ENCODE measurements at places on chromosomes 2 and 18.

- no peak for DNase-seq
Measured at GRCh38 chr18:28903306-28903705, 726.4 kb upstream of the CDH2 start.

GRCh38 chr2:79660557-79660956, 147.7 kb downstream of the CTNNA2 start:
- no peak for DNase-seq

GRCh38 chr18:60053747-60054304, 154.0 kb downstream of the PMAIP1 start:
- no peak for DNase-seq

- DNase-seq, result no peak
Measured at GRCh38 chr2:85628658-85629057, 12.7 kb downstream of the USP39 start.

DNA sequence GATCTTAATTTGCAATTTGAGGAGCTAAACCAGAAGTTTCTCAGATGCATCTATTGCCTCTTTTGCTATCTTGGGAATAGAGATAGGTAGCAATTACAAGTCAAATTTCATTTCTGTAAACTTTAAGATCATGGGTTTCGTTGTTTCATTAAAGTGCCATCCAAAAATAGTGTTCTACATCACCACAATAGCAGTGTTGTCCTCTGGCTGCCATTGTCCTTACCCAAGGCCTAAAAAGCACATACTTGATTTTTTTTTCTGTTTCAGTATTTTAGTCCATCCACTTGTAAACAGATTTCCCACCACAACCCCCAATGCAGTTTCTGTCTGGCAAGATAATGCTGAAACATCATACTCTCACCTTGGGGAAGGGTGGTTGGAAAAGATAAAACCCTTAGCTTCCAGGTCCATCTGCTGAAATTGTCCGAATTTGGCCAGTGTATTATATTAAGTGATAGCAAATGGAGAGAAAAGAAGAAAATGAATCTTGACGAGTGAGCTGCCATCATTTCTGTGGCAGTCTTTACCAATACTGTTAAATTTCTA, 136.2 kb downstream of the LCLAT1 start:
- DNase-seq, result no peak

DNA sequence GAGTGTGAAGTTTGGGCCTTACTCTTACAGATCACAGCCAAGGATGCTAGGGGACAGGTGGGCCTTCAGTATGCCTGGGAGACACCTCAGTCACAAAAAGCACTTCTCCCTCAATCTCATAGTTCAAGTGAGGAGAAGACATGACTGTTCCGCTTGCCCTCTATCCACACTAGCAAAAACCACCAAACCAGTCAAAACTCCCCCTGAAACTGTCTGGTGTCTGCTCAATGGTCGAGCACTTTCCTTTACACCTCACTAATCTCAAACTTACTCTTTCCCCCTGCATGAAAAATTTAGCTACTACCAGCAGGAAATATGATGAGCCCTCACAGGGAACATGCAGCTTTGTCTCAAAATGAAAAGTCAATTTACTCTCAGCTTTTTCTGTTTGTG, 232.2 kb downstream of the TRIB2 start:
- DNase-seq, result no peak

GRCh38 chr18:39938676-39939608, 2016.1 kb upstream of the PIK3C3 start:
- DNase-seq, result no peak

- no peak for DNase-seq
Measured at GRCh38 chr18:3117493-3118192, 102.1 kb downstream of the MYOM1 start.

- peak; percentile 80 for DNase-seq
Measured at GRCh38 chr2:25418944-25419677, 77.4 kb upstream of the DNMT3A start.

DNA sequence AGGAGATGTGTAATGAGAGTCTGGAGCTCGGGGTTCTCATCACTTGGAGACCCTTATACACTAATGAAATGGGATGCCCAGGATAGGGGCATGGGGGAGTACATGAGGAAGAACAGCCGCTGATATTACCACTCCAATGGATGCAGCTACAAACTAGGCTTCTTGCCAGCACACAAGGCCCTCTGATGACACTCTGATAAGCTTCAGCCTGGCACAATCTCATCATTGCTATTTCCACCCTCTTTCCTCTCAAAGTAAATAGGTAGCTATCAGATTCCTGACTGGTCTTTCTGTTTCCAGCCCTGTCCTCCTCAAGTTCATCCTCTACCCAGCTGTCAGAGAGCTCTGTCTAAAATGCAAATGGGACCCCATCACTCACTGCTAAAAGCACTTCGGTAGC, 103.0 kb downstream of the GPR39 start:
- no peak for DNase-seq

DNA sequence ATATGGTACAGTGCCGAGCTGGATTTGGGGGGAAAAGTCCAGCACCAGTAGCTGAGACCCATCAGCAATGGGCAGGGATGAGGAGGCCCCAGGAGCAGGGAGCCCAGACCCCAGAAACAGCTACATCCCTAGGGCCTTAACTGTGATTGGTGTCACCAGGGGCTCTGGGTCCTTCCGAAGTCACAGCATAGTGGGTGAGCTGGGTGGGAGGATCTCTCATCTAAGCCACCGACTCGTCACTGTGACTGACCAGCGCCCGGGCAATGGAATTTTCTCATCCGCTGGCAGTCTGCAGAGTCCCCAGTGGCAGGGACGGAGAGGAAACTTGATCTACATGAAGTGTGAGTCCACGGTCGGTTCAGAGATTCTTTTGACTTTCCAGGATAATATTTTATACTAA, 186.5 kb downstream of the SH3BP4 start:
- no peak for DNase-seq

- no peak for DNase-seq
Measured at GRCh38 chr2:105102963-105103421, 65.1 kb downstream of the MRPS9 start.

DNA sequence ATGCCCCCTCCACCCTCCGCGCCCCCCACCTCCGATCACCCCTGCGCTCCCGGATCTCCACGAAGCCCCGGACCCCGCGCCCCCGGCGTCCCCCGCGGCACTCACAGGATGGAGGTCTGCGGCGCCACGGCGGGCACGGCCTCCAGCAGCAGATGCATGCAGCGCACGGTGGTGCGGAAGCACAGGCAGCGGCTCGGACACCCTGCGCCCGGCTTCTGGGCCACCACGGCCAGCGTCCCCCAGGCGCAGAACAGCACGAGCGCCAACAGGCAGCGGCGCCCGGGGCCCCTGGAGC, 217 bp downstream of the PXDN start:
- DNase-seq, result no peak

DNA sequence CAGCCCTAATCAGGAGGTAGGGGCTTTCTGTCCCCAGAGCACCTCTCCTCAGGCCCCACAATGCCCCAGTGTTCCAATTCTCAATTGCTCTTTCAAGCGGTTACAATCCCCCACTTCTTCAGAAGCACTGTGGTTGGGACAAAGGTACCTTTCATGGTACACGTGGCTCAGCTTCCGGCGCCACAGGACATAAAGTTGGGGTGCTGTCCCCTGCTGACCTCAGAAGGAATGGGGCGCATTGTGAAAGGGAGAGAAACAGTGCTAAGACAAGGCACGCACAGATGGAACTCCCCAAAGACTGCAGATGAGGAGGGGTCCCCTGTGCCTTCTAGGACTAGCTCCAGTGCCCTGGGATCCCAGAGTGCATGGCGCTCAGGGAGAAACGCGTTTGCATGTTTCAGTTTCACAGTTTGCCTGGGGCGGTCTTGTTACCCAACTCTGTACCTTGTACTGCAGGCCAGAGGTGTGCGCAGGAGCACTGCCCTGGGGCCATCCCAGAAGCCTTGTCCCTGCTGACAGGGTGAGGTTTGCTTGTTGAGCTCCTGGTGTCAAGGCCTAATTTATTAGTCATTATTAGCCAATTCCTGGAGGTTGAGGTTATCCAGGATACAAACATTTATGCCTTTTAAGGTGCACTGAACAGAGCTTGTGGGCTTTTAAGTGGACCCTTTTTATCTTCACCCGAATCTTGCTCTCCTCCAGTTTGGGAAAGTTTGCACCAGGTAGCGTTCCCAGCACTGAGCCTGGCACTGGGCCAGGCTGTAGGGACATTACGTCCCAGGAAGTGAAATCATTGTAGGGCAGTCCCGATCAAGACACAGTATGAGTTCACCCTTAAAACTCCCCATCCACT, 7.6 kb downstream of the CNDP1 start:
- DNase-seq, result no peak

DNA sequence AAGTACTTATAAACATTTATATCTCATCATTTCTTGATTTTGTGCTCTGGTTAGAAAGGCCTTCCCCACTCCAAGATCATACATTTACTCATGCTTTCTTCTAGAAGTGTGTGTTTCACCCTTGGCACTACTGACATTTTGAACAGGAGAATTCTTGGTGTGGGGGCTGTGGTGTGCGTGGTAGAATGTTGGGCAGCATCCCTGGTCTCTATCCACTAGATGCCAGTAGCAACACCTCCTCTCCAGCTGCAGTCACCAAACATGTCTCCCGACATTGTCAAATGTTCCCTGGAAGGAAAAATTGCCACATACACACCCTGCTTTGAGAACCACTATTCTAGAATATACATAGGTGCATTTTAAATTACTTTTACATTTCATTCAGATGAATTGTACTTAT, 8.7 kb upstream of the TGIF1 start:
- DNase-seq, result no peak

GRCh38 chr2:179226961-179227259, 37.7 kb downstream of the SESTD1 start:
- DNase-seq, result no peak

- no peak for DNase-seq
Measured at GRCh38 chr2:54590216-54591120, 133.0 kb upstream of the EML6 start.

GRCh38 chr2:239268549-239268948, 132.3 kb downstream of the HDAC4 start:
- DNase-seq, result no peak

DNA sequence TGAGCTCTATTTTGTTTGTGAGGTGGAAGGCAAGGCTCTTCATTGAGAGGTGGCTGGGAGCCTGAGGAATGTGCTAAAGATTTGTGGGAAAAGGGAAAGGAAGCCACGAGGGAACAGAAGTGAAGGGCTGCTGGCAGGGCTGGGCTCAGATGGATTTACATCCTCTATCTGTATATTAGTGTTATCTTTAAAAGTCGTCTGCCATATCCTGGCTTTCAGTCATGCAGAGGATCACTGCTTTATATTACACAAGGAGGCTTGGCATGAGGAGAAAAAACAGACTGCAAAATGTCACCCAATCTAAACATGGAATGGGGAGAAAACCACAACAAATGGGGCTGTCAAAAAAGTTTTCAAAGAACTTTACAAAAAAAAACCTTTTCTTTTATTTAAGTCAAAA, 434.4 kb downstream of the HRH4 start:
- no peak for DNase-seq

GRCh38 chr18:41486575-41486974, 468.5 kb upstream of the PIK3C3 start:
- no peak for DNase-seq

DNA sequence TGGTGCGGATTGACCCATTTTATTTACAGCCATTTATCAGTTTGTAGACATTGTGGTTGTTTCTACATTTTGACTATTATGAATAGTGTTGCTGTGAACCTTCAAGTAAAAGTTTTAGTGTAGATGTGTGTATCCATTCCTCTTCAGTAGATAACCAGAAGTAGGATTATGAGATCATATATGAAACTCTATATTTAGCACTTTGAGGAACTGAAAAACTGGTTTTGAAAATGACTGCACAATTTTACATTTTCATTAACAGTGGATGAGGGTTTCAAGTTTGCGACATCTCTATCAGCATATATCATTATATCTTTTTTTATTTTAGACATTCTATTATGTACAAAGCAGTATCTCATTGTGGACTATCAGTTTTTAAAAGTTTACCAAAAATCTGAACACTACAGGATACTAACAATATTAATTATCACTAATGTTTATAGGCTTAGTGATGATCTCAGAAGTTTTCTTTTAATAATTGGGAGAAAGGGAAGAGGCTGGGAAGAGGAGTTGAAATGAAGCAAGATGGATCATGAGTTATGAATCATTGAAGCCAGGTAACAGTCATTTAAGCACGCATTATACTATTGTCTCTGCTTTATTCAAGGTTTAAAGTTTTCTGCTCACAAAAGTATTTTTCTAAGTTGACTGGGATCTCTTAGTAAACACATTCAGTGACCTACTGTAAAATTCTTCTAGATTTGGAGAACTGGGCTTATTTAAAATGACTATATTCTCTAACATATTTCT, 329.0 kb upstream of the LRATD1 start:
- peak; percentile 21 for DNase-seq

DNA sequence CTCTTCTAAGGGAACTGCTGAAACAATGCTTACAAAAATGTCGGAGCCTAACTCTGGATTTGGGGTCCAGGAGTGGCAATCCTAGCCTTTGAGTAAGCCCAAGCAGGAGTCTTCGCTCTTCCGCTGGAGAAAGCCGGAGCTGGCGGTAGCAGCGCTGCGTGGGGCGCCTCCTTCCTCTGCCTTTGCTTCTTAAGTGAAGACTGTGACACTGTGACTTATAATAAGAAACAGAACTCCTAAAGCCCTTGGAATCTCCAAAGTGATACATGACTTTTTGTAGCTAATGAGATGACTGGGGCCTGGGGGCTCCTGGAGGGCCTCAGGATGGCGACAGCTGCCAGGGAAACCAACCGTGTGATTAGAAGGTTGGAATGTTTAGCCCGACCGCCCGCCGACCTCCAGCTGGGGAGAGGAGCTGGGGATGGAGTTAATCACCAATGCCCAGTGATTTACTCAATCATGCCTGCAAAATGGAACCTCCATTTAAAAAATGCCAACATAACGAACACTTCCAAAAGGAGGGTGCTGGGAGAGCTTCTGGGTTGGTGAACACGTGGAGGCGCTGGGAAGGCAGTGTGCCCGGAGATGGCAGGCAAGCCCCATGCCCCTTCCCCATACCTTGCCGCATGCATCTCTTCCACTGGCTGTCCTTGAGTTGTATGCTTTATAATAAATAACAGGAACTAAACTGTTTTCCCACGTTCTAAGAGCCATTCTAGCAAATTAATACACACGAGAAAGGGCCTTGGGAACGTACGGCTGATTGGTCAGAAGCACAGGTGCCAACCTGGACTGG, 29.0 kb upstream of the MAL start:
- DNase-seq, result no peak

DNA sequence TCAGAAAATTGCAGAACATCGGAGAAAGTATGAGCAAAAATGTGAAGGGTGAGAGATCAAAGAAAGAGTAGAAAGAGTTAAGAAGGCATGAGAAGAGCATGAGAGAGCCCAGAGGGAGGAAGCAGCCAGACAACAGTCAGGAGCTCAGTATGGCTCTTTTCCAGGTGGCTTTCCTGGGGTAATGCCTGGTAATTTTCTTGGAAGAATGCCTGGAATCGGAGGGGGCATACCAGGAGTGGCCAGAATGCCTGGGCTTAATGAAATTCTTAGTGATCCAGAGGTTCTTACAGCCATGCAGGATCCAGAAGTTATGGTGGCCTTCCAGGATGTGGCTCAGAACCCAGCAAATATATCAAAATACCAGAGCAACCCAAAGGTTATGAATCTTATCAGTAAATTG, 271.8 kb upstream of the TFPI start:
- no peak for DNase-seq

GRCh38 chr2:23624378-23624777, 239.4 kb downstream of the KLHL29 start:
- peak; percentile 70 for DNase-seq

All from NAMALWA (cell line).